ENCODE measurements at places on chromosomes 4 and X. TPM values are rescaled to one million over a fixed set of nuclear protein-coding genes. Genes with fewer than 3 reads are reported as not detected.

The SRPK3 gene
- not detected for total RNA-seq

The RAP1GDS1 gene
- 47.2 TPM for total RNA-seq

DNA sequence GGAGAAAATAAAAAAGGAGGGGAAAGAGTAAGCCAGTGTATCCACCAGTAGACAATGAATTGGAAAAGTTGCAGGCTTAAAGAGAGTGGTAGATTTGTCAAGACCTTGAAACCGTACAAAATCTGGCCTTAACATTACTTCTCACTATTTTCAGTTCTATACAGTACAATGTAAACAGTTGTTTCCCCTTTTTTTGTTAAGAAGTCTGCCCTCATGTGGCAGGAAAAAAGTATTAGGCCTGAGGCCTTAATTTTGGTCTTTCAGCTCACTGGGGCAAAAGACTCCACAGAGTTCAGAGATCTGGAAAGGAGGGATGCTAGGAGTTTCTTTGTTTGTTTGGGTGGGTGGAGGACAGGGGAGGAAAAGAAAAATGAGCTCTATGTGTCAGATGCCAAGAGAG lies 92.8 kb upstream of the CCDC160 start:
- DNase-seq: peak; percentile 2

DNA sequence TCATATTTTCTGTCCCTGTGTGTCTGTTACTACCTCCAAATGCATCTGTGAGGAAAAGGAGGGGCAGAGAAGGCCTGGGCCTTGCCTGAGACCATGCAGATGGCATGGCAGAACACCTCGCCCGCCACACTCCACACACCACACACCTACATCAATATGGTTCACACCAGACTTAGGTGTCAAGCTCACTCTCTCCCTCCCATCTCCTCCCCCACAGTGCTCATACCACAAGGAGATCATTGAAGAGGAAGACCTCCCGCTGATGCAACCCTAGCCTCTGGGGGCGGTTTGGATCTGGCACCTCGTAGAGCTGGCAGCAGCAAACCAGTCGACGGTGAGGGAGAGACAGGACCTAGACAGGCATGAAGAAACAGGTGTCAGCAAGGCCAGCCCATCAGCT lies 16.6 kb upstream of the KDM5C start:
- DNase-seq: no peak

DNA sequence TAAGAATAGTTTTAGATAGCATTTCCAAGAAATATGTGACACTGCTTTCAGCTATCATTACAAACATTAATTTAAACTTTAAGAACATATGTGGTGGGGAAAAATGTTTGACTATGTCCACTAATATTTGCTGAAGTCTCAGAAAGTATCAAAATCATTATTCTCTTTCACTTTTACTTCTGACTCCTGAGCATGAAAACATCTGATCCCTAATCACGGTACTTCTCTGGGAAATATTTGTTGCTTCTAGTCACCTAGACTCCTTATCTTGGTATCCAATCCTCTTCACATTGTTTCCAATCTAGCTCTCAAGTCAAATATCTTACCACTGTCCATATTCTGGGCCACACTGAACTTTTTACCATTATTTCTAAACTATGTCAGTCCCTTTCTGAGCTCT lies 10.8 kb downstream of the NUDT6 start:
- DNase-seq: no peak

DNA sequence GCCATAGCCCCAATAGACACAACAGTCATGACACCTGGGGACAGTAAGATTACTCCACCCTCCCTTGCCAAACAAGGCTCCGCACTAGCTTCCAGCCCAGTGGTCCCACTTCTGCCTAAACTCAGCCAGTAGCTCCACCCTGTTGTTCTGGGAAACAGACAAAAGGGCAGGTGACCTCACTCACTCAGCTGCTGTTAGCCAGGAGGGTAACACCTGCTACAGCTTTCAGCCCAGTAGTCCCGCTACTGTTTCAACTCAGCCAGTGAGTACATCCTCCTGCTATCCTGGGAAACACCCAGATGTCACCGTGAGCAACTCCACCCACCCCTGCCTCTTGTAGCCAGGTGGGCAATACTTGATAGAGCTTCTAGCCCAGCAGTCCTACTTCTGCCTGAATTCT lies 162.7 kb upstream of the CPXCR1 start:
- no peak for DNase-seq

DNA sequence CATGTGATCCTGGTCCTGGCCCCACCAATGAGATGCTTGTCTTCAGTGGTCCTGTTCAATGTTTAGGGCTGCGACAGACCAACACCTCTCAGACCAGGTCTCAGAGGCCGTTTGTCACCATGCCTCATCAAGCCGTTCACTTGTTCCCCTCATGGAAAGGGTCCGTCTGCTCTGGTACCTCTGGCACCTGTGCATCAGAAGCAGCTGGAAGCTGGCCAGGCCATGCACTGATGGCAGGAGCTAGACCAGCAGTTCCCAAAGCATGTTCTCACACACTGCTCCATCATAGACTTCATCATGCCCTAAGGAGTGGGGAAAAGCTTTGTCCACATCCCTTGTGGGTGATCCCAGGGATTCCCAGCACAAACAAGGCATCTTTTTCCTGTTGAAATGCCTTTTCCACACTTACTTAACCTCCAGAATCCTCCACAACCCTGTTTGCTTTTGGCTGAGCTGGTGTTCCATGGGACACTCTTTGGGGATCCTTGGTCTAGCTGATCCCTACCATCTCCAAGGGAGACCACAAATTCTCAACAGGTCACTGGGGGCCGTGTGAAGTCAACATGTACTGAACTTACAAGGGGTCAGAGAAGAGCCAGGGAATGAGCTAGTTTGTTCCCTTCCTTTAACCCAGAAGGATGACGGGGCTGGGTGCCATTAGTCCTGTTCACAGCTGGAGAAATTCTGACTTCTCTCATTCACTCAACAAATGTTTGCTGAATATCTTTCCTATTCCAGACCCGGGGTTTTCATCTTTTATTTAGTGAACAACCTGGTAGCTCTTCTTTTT lies 21.8 kb downstream of the SH3TC1 start:
- no peak for DNase-seq

DNA sequence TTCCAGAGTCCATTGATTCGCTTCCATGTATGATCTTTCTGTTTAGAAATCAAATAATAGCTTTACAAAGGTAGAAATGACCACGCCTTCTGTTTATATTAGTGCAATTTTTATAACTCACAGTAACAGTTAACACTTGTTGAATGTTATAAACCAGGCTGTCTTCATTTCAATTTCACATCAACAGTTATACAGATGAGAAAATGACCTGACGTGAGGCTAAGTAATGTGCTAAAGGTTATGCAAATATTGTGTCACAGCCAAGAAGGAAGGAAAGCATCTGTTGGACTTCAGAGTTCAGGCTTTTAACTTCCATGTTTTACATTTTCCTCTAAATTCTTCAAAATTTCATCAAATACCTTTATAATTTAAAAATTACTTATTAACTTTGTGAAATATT lies 13.9 kb downstream of the CASP3 start:
- no peak for DNase-seq
